ENCODE measurements at places on chromosomes 16 and 17. TPM values are rescaled to one million over a fixed set of nuclear protein-coding genes. Genes with fewer than 3 reads are reported as not detected.

The TMEM94 gene
- 61.6 TPM for total RNA-seq

The FADS6 gene
- not detected for total RNA-seq

The KRT15 gene
- total RNA-seq = not detected

The HOXB9 gene
- total RNA-seq = not detected

The PRM3 gene
- total RNA-seq = not detected

The MT2A gene
- 33.3 TPM for total RNA-seq

The CA10 gene
- not detected for total RNA-seq

The TUBG2 gene
- total RNA-seq = 18.2 TPM

The PIK3R5 gene
- total RNA-seq = 5.0 TPM

The DOC2A gene
- total RNA-seq = not detected

The KCNJ18 gene
- not detected for total RNA-seq

The SLC6A4 gene
- total RNA-seq = 7.0 TPM

The MLLT6 gene
- 71.6 TPM for total RNA-seq

The TBC1D3K gene
- total RNA-seq = not detected

The FNDC8 gene
- not detected for total RNA-seq

The GJC1 gene
- 25.8 TPM for total RNA-seq

The SDR42E1 gene
- total RNA-seq = 0.90 TPM

The RAB37 gene
- total RNA-seq = 0.89 TPM

The PABPN1L gene
- total RNA-seq = not detected

Data from right atrium auricular region (tissue), 2 donors.